SW480 (cell line): ENCODE measurements at places on chromosomes 5 and 9.

- DNase-seq: no peak
Measured at GRCh38 chr9:133050781-133051180, 11.0 kb upstream of the CEL start.

DNA sequence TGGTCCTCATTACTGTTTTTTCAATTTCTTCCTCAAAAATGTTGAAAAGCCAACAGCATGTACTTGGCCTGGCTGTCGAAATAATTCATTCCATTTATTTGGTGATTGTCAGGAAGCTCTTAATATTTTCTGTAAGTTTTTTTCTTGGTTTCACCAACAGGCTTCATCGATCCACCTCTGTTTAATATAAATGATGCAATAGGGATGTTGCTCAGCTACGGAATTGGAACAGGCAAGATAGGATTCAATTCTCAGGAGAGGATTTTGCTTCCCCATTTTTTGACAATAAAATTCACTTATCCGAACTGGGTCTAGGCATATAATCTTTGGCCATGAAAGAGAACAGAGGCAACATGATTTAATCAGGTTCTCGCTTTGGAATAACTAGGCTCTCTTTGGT lies 30.8 kb downstream of the C5 start:
- DNase-seq: no peak

GRCh38 chr5:73974871-73975360 lies 348.9 kb downstream of the ARHGEF28 start:
- DNase-seq: no peak

DNA sequence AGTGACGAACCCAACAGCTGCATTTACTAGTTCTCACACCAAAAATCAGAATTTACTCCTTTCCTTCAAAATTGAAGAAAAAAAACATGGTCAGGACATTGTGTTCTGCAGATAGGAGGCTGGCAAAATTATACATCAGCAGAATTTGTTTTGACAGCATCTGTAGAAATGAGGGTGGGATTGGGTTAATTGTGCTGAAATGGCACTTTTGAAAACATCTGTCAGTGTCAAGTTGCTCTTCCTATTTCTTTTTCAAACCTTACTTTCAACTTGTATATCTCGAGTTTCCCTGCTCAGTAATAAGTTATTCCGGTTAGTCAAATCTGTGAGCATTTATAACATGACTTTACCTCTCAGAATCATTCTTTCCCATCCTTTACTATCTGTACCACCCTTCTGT lies 19.8 kb downstream of the WDR36 start:
- no peak for DNase-seq

GRCh38 chr9:112288029-112288428 lies 45.4 kb downstream of the PTBP3 start:
- no peak for DNase-seq

GRCh38 chr5:173714551-173715428 lies 98.3 kb upstream of the BOD1 start:
- DNase-seq: no peak

GRCh38 chr5:113187906-113188305 lies 211.3 kb downstream of the DCP2 start:
- DNase-seq: no peak

- DNase-seq: no peak
Measured at GRCh38 chr5:36949593-36949992, 73.0 kb downstream of the NIPBL start.

- DNase-seq: peak; percentile 79
Measured at GRCh38 chr9:100602342-100602801, 24.5 kb downstream of the CAVIN4 start.

DNA sequence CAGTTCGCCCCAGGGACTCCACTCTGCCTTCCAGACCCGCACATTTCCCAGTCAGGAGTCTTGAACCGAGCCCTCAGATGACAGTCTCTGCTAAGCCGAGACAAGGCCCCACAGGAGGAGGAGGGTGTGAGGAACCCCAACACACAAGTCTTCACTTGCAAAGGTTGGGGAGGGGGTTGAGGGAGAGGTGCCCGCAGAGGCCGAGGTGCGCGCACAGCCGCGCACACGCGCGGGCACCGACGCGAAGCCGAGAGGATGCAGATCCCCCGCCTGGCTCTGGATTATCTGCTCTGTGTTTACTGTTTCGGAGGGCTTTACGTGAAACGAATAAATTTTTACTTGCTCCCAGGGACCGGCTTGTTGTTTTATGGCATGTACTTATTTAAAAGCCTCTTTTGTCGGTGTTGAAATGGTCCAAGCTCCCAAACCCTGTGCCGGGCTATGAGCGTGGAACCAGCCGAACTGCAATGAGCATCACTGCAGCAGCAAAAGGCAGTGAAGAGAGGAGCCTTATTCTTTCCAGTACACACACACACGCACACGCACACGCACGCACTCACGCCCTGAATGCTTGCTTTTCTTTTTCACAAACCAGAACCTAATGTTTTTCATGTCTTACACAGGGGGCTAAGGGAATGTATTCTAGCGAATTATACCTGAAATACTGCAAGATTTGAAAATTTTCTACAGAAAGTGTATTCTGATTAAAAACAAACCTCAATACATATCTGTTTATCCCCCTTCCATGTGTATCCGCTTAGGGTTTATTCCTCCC lies 297.7 kb downstream of the PARP8 start:
- DNase-seq: no peak

- no peak for DNase-seq
Measured at GRCh38 chr5:74636552-74636951, 4.0 kb downstream of the ENC1 start.

DNA sequence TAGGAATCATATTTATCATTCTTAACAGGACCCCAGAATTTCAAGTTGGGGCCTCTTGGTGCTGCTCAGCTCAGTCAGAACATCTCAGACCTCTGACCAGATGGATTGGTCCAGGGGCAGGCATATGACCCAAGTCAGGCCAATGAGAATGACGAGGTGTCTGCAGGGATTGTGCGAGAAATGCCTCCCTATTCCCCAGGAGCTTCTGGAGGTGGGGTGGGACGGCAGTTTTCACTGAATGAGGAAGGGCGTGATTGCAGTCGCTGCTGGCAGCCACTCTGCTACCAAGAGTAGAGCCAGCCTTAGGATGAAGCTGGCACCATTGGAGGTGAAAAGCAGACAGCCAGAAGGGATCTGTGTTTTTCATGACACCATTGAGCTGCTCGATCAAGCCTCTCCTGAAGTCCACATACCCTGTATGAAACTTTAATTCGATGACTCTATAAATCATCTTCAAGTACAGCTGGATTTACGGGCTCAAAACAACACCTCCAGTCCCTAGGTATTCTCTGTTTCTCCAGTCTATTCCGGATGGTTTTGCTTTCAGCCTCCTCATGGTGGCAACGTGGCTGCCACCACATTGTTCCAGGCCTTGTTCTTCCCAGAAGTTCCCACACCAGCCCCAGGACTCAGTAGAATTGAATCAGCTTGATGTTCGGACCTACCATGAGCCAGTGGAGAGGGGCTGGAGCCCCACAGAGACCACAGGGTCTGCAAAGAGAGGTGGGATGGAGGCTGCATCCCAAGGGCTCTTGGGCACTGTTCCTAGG lies 70.2 kb upstream of the ADAMTS2 start:
- no peak for DNase-seq

DNA sequence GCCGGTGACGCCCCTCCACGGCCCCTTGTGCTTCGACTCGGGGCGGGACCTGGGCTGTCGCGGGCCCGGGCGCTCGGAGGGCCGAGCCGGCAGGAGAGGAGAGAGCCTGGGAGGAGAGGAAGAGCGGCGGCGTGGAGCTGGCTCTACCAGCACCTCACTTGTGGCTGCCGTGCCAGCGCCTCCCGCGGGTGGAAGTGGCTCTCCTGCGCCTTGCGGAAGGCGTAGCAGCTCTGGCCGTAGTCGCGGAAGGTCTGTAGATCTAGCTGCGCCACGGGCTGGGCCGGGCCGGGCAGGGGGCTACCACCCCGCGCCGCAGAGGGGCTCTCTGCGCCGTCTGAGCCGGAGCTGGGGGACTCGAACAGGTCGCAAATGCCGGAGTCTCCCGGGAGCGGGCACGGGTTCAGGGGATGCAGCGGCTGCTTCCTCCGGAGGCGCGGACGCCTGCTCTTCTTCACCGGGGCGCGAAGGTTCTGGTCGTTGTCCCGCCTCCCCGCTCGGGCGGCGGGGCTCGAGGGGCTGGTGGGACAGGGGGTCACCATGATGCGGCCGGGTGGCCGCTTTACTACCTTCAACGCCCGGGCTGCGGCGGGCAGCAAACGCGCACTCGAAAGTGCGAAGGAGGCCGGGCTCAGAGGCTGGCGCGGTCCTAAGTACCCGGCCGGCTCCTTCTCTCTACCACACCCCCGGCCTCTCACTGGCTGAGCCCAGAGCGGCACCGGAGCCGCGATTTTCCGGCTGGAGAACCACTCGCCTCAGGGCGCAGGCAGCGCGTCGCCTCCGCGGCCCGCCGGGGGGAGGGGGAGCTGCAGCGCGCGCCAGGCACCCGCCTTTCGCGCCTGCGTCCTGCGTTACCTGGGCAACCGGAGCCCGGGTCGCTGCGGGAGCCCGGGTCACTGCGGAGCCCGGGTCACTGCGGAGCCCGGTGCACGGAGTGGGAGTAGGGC lies at the start of gene CCNO:
Gene CCNO, minus strand, starts transcription at position 624 of the 944 bp plus-strand sequence. Its CDS starts 85 bp downstream, at position 539.
- DNase-seq: peak; percentile 83

GRCh38 chr5:92713335-92713743 lies 867.7 kb downstream of the NR2F1-AS1 start:
- no peak for DNase-seq

DNA sequence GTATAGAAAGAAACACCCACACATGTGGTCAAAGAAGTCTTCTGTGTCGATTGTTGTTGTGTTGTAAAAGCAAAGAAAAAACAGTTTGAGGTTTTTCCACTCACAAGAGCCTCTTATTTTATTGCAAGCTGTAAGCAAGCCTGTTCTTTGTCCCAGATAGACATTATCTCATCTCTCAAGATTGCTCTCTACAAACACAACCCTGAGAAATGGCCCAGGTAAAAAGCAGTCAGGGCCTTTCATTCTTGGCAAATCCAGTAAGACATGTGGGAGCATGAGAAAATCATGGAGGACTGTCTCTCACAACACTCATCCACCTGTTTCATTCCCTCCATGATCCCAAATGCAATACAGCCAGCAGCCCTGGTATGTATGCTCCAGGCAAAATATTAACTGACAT lies 286.6 kb upstream of the POU5F2 start:
- no peak for DNase-seq

GRCh38 chr5:55484531-55484930 lies 50.2 kb downstream of the PLPP1 start:
- no peak for DNase-seq

DNA sequence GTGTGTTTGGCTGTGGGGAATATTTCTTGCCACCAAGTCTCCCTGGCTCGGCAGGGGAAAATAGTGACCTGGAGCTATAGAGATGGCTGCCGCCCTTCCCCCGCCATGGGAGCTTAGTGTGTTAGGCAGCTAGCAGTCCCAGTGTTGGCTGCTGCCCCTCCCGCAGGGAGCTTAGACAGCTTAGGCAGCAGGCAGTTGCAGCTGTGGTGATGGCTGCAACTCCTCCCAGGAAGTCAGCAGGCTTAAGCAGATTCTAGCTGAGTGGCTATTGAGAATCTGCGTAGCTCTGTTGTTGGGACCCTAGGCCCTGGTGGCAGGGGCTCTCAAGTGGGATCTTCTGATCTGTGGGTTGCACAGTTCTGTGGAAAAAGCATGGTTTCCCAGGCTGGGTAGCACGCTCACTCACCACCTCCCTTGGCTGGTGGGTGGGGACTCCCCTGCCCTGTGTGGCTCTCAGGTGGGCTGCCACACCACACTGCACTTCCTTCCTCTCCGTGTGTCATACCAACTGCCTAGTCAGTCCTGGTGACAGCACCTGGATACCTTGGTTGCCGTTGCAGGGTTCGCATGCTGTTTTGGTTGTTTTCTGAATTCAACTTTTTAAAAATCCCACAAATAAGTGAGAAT lies 9.3 kb downstream of the OR1N2 start:
- DNase-seq: no peak

DNA sequence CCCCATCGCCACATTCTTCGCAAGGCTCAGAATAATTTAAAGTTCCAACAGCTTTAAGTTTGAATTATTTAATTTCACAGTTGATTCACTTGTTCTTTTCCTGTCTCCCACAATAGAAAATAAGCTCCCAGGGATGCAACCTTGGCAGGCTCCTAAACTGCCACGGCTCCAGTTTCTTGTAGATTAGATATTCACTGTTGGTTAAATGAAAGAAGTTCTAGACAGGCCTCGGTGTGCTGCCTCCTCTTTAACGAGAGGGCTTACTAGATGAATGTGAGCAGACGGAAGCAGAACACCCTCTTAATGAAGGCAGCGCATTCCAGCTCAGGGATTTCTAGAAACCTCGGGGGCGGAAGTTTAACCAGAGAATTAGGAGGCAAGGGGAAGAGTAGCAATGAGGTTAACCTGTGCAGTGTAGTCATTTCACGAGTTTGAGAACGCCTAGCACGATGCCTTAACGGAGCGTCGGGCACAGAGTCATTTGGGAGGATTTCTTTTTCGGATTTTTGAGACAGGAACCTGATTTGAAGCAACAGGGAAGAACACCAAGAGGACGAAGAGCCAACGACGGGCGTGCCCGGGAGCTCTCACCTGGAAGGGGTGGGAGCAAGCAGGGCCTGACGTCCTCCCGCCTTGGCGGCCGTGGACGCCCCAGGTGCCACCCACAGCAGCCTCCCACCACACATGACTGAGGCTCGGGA lies 637 bp upstream of the SMC5 start:
- peak; percentile 70 for DNase-seq

- DNase-seq: no peak
Measured at GRCh38 chr5:170427672-170428236, 38.6 kb upstream of the KCNMB1 start.

GRCh38 chr9:95551406-95551805 lies 34.6 kb upstream of the PTCH1 start:
- DNase-seq: no peak

DNA sequence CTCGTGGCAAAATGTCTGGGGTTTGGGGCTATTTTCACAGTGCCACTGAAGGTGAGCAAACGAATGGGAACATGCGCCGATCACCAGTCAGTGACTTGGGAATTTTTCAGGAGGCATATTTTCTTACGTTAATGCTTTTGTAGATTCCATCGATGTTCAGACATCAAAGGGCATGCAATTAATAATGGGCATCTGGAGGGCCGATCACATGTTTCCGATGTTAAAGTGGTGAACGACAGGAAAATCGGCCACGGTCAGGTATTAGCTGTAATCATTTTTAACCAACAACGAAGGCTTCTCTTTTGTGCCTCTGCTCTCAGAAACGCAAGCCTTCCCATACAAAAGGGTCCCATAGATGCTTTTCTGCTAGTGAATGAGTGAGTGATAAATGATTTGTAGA lies 155.0 kb upstream of the PITX1 start:
- peak; percentile 41 for DNase-seq

DNA sequence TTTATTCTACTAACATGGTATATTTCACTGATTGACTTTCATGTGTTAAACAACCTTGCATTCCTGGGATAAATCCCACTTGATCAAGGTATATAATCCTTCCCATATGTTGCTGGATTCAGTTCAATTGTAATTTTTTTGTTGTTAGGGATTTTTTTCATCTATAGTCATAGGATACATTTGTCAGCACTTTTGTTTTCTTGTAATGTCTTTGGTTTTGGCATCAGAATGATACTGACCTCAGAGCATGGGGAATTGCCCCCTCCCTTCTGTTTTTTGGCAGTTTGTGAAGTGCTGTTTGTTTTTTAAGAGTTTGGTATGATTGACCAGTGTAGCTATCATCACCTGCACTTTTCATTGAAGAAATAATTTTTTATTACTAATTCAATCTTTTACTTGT lies 176.8 kb upstream of the RASEF start:
- no peak for DNase-seq

GRCh38 chr9:78149702-78150291 lies 86.1 kb upstream of the CEP78 start:
- DNase-seq: no peak
